ENCODE measurements at places on chromosomes 5 and 9.

DNA sequence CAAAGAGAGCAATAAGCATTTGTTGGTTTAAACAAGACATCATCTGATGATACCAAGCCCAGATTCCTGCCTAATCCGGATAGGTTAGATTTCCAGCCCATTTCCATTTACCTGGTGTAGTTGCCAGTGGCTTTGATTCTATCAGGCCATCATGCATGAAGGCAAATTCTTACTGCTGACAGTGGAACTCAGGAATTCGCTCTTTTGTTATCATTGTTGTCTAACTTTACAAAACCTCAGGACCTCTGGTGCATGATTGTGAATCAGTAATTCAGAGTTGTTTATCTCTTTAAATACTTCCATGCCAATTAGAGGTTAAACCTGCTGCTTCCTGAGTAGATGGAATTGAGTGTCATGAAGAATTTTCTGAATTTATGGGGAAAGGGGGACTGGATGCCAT lies 76.5 kb downstream of the C9orf152 start:
- peak; percentile 73 for DNase-seq

- no peak for DNase-seq
Observed at GRCh38 chr9:10265153-10265631, 347.6 kb downstream of the PTPRD start.

GRCh38 chr9:38284588-38285051 lies 107.9 kb upstream of the ALDH1B1 start:
- no peak for DNase-seq

DNA sequence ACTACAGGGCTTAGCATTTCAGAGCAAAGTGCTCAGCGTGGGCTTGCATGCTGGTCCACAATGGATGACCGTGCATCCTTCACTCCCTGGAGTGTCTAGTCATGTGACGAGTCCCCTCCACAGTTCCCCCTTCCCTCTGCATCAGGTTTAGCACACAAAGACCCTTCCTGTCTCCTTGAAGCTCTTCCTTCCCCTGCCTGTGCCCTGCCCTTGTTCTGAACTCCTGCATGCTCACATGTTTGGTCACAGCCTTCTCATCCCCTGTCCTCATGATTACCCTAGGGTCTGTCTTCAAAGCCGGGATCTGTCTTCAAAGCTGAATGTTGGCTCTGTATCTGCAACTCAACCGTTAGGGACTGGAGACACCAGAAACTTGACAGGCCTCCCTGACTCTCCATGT lies 388.9 kb downstream of the SEMA5A start:
- DNase-seq: no peak

DNA sequence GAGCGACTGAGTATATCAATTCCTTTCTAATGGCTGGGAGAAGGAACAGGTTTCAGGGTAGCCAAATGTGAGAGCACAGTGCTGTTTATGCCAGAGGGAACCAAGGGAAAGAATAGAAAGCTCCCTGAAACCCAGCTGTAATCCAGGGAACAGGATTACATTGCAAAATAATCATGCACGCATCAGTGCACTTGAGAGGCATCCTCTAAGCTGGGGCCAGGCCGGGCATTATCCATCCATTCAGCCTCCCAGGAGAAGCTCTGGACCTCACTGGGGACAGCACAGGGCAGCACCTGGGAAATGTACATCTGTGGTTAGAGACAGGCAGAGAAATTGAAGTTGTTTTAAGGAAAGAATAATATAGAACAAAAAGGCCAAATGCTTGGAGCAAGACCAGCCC lies 72.7 kb downstream of the MTRR start:
- no peak for DNase-seq

DNA sequence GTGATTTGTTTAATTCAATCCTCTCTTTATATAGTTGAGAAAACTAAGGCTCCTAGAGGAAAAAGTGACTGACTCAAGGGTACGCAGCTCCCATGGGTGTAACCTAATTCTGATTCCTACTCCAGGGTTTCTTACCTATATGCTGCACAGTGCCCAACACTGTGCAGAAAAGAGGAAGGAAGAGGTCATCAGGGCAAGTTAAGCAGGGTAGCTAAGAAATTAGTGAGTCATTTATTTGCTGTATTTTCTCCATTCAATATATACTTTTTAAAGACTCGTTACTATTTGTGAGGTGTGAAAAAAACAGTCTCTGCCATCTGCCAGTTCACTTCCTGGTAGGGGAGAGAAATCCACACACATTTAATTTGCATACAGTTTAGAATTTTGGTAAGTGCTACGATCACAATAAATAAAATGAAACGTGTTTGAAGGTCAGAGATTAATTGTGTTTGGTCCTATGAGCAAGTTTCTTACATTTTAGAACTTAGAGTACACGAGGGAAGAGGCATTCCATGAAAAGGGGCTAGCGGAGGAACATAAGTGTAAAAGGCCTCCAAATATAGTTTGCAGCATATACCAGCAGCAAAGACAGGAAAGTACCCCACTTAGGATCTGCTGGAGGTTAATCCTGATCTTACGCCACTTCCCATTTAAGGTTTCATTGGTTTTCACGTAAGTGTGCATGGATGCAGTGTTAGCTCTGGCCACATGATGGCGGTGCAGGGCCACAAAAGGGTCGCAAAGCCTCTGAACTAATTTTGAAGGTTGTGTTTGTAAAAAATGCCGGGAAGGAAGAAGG lies 59.9 kb upstream of the TLR4 start:
- DNase-seq: peak; percentile 64

- DNase-seq: no peak
Observed at GRCh38 chr9:112680731-112681402, 37.0 kb downstream of the INIP start.

DNA sequence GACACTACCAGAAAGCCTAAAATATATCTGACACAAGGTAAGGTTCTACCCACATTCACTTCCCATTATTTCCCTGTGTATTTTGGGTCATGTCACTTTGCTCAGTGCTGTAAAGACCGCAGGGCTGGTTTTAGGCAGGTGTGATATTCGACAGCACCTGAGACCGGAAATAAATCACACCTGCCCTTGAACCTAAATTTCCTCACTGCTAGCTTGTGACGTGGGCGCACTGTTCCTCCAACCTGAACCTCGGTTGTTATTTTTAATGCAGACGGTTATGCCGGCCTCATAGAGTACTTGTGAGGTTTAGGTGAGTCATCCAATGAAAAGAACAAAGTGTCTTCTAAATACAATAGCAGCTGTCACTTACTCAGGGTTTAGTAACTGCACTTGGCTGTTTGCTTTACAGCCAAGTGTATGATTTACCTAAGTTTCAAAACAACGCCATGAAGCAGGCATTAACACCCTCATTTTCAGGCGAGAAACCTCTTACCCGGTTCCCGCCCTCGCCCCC lies 20.7 kb upstream of the ZNF782 start:
- peak; percentile 27 for DNase-seq

DNA sequence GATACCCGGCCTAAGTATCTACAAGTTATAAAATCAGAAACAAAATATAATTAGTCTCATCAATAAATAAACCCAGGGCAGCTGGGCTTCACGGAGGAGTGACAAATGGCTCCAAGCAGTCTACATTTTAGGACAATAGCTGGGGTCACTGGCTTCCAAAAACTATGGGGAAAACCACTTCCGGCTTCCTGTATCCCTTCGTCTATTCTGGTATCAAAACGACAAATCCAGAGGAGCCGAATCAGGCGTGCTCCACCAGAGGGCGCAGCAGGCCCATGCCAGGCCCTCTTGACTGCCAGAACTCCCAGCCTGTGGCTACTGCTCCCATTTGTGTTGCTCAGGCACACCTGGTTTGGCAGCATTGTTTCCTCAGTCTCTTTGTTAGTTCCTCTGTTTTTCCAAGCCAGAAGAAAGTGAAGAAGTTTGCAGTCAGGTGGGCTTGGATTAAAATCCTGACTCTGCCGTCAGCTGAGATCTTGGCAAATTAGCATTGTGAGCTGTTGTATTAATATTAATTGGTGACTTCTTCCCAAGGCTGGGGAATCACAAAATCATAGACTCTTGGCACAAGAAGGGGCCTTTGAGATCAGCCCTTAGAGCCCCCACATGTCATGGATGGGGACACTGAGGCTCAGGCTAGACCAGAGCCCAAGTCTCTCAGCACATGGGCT lies 11.6 kb upstream of the RAB14 start:
- DNase-seq: peak; percentile 90

GRCh38 chr5:2381070-2381469 lies 370.4 kb downstream of the IRX2 start:
- DNase-seq: no peak

- DNase-seq: peak; percentile 21
Observed at GRCh38 chr5:160260881-160261815, 31.8 kb downstream of the FABP6 start.

- peak; percentile 4 for DNase-seq
Observed at GRCh38 chr5:126122942-126123341, 300.3 kb upstream of the GRAMD2B start.

DNA sequence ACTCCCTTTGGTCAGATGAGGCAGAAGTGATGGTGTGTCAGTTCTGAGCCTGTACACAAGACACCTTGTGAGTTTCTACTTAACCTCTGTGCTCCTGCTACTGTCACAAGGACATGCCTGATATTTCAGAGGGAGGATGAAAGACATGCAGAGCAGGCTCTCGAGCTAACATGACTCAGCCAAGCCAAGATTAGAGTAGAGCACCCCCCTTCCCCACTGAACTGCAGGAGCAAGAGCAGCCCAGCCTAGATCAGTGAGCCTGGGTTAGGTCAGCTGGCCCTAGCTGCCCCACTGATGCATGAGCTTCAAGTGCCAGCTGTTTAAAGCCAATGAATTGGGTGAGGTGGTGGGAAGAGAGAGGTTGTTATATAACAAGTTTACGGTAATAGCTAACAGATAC lies 36.7 kb downstream of the BRINP1 start:
- DNase-seq: no peak

DNA sequence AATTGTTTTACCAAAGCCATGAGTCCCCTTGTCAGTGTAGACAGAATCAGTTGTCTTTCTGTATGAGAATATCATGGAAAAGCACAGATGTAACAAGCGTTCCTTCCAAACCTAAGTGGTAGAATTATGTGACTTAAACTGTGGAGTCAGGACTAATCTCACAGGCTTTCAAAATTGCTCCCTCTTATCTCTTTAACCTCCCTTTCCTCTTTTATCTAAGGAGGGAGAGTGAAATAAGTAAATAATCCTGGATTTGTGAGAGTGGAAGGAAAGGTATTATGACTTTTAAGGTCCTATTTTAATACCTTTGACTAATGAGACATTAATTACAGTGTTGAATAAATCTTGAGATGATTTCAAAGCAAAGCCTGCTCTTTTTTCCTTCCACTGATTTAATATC lies 52.4 kb upstream of the LIFR start:
- no peak for DNase-seq

DNA sequence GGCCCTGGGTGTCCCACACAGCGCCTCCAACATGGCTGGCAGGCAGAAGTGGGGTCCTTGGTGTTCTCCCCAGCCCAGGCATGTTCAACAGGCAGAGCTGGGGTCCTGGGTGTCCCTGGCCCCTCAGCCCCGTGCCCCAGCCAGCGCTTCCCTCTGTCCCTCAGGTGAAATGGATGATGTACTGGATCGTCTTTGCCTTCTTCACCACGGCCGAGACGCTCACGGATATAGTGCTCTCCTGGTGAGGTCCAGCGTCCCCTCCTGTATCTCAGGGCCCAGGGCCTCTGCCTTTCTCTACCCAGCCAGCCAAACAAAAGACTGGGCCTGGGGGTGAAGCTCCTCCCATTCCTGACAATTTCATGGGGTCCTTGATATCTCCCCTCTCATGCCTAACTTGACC lies 2.4 kb downstream of the REEP2 start:
- DNase-seq: no peak

DNA sequence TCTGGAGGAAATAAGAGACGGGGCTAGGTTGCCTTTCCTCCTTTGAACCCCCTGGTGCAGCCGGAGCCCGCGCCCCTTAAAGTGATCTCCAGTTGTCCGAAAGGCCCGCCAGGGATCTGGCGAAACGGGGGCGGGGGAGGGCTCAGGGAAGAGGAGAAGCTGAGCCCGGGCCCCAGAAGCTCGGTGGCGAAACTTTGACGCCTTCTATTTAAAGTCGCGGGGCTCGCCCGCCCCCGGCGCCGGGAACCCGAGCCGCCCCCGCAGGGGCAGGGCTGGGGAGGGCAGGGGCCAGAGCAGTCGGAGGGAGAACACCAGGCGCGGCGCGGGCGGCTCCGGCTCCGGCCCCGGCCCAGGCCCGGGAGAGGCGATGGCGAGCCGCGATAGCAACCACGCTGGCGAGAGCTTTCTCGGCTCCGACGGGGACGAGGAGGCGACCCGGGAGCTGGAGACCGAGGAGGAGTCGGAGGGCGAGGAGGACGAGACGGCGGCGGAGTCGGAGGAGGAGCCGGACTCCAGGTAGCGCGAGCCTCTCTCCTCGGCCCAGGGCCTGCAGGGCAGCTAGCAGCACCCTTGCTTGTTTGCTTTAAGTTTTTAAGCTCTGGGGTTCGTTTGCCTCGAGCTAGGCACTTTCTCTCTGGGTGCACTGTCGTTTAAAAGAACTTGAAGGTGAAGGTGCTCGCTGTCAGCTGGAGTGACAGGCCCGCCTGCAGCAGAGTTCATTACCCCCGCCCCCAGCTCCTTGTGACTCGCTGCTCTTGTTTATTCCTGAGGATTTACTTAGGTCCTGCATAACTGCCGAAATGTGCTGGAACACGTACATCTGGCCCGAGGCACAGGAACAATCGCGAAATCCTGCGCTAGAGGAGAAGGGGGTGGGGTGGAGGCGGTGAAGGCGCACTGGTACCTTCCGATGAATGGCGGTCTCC lies at the start of gene CMYA5:
Gene CMYA5 (plus strand): TSS at position 296 of the 926 bp plus-strand sequence. CDS start 72 bp downstream, at position 368.
- peak; percentile 21 for DNase-seq

GRCh38 chr5:119470105-119470763 lies 17.9 kb downstream of the HSD17B4 start:
- DNase-seq: no peak

DNA sequence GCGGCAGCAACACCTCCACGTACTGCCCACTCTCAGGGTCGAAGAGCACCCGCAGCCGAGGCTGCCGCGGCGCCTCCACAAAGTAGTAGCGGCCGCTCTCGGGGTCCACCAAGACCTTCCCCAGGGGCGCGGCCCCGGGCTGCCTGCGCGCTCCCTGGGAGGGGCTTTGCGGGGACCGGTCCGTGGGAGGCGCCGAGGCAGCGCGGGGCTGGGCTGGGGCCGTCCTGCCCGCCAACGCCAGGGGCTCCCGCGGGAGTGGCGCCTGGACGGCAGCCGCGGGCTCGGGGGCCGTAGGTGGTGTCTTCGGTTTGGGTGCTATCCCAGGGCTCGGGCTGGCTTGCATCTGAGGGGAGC lies 2.6 kb upstream of the MZB1 start:
- no peak for DNase-seq

DNA sequence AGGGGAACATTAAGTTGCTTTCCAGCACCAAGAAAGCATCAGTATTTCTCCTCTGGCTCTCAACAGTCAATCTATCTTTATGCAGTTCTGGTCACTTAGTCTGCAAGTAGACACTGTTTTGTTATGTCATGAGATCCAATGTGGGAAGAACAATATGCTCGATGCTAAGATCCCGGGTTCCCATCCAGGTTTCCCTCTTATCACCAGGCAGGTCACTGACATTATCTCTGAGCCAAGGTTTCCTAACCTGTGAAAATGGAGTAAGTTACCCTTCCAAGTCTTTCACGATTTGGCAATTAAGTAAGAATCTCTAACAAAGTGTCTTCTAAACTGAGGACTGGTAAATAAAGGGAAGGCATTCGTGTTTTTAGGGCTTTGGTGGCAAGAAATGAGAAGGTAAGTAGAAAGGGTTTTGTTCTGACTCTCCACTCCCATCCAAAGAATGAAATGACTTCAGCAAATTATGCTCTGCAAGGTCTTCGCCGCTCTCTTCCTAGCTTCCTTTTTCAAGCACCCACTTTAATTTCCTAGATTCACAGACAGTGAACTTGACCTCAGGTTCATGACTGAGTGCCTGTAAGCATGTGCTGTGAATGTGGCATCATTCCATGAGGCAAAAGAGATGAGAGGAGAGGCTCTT lies 86.4 kb downstream of the DCP2 start:
- no peak for DNase-seq

All from EL (cell line).